ENCODE measurements at places on chromosomes 3 and 15. TPM values are rescaled to one million over a fixed set of nuclear protein-coding genes. Genes with fewer than 3 reads are reported as not detected.

DNA sequence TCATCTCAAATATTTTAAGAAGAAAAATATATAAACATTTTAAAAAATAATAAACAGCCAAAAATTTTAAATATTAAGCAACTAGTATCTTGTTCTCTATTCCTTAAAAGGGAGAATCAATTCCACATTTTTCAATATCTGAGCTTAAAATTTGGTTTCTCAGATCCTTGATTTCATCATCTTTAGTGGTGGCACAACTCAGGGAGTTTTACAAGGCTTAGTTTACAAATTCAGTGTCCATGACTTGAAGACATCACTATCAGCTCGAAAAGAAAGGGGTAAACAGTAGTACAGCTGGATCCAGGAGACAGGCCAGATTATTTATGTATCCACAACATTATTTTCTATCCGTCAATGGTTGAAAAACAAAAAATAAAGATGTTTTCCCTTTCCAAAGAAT lies 11.6 kb downstream of the IGF2BP2 start:
- H3K4me1 ChIP-seq = peaks cover 53% of the 10 kb centered on the region
- no peak for DNase-seq
- no peak overlapping the region for H3K4me3 ChIP-seq
- H3K27ac ChIP-seq = no peak overlapping the region

GRCh38 chr3:133127381-133127780 lies 89.2 kb downstream of the TMEM108 start:
- H3K27ac ChIP-seq = no peak overlapping the region
- no peak for DNase-seq
- H3K4me1 ChIP-seq = peaks cover 4% of the 10 kb centered on the region
- no peaks in the 10 kb centered on the region for H3K27me3 ChIP-seq
- no peaks in the 10 kb centered on the region for H3K36me3 ChIP-seq

Gene EFL1
- total RNA-seq = 17.0 TPM

Gene KCNMB3
- 2.0 TPM for total RNA-seq

GRCh38 chr3:48215466-48215865 lies 7.8 kb upstream of the CAMP start:
- no peaks in the 10 kb centered on the region for H3K36me3 ChIP-seq
- H3K4me3 ChIP-seq = no peak overlapping the region
- DNase-seq = no peak
- H3K27me3 ChIP-seq = no peaks in the 10 kb centered on the region
- H3K4me1 ChIP-seq = no peaks in the 10 kb centered on the region
- H3K27ac ChIP-seq = no peak overlapping the region

- no peak for DNase-seq
- H3K27me3 ChIP-seq = no peaks in the 10 kb centered on the region
- H3K4me1 ChIP-seq = peaks cover 28% of the 10 kb centered on the region
- H3K27ac ChIP-seq = no peak overlapping the region
These were observed 98.5 kb downstream of the ITPR1 start for GRCh38 chr3:4591669-4592068.

Data from type B pancreatic cell (in vitro differentiated cells).